ENCODE measurements at places on chromosomes 1 and 21.

GRCh38 chr1:160367934-160368923 is 1.4 kb downstream of the NHLH1 start:
- no peak for DNase-seq

DNA sequence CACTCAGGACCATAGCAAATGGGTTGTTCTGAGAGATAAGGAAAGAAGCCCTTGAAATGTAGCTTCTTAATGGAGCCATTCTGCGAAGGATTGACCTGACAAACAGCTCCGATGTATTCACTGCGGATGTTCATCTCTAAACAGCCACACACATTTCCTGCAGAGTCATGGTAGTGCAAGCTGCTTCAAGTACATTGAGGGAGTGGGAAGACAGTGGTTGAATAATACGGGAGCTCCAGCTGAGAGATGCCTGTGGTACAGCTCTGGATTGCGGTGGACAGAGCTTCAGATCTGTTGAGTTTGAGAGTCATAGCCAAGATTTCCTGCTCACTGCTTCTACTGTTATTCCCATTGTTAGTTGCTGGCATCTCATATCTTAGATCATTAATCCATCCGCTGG is 86.6 kb downstream of the ZBTB18 start:
- no peak for DNase-seq

- no peak for DNase-seq
Measured at GRCh38 chr1:116147972-116148371, 36.8 kb downstream of the MAB21L3 start.

DNA sequence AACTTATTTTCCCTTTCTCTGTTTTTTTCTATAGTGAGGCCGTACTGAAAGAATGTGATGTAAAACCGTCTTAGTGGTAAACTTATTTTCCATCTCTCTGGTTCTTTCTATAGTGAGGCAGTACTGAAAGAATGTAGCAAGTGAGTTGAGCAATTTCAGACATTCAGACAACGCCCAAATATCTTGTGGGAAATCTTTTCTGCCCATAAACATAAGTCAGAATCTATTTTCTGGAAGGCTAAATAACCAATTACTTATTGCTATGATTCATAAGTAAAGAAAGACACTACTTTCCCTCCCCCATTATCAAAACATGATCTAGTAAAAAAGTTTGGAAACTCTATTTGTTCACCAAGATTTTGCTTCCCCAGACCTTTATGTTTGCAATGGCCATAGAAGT is 18.8 kb upstream of the SCCPDH start:
- DNase-seq: no peak

GRCh38 chr1:40257313-40257687 is 736 bp upstream of the ZMPSTE24 start:
- no peak for DNase-seq

GRCh38 chr1:235640580-235640979 is 9.0 kb downstream of the GNG4 start:
- DNase-seq: no peak

GRCh38 chr1:186026946-186027345 is 292.8 kb downstream of the HMCN1 start:
- DNase-seq: no peak

GRCh38 chr1:107318932-107319331 is 178.1 kb downstream of the NTNG1 start:
- DNase-seq: no peak

- peak; percentile 71 for DNase-seq
Measured at GRCh38 chr21:30340714-30341573, 3.5 kb upstream of the KRTAP27-1 start.

GRCh38 chr1:40592107-40592803 is 60.8 kb downstream of the ZNF684 start:
- peak; percentile 78 for DNase-seq

DNA sequence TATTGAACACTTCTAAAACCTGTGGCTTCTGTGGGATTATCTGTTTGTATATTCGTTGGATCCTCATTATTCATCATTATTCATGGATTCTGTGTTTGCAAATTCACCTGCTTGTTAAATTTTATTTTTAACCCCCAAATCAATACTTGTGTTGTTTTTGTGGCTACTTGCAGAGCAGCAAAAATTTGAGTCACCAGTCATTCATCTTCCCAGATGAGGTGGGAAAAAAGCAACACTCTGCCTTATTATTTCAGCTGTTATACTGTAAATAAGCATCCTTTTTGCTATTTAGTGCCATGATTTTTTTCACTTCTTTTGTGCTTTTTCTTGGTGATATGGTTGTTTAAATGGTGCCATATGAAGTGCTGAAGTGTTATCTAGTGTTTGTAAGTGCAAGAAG is 56.7 kb downstream of the RASAL2 start:
- no peak for DNase-seq

- DNase-seq: peak; percentile 28
Measured at GRCh38 chr1:19113697-19114092, 96.4 kb downstream of the UBR4 start.

- DNase-seq: peak; percentile 57
Measured at GRCh38 chr1:1157914-1158710, 15.6 kb upstream of the TTLL10 start.

DNA sequence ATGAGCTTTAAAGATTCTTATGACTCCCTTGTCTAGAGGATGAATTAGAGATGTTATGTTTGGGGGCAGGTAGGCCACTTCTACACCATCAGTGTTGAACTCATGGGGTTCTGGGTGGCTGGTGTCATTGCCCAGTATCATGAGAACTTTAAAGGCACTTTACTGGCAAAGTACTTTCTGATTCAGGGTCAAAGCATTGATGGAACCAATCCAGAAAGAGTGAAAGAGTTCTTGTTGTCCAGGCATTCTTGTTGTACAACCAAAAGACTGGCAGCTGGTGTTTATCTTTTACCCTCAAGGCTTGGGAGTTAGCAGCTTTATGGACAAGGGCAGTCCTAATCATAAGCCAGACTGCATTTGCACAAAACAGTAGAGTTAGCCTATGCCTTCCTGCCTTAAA is 673.0 kb downstream of the USP25 start:
- DNase-seq: no peak

- DNase-seq: peak; percentile 76
Measured at GRCh38 chr1:14507262-14507661, 91.2 kb upstream of the KAZN start.

GRCh38 chr1:11929849-11930248 is 3.6 kb upstream of the KIAA2013 start:
- DNase-seq: peak; percentile 64

- DNase-seq: no peak
Measured at GRCh38 chr1:152585586-152585985, 5.3 kb upstream of the LCE3D start.

GRCh38 chr1:18682375-18682774 is 51.7 kb downstream of the PAX7 start:
- DNase-seq: no peak

GRCh38 chr1:235708390-235708962 is 58.9 kb upstream of the GNG4 start:
- peak; percentile 3 for DNase-seq

- no peak for DNase-seq
Measured at GRCh38 chr1:170544624-170545023, 12.7 kb downstream of the GORAB start.

DNA sequence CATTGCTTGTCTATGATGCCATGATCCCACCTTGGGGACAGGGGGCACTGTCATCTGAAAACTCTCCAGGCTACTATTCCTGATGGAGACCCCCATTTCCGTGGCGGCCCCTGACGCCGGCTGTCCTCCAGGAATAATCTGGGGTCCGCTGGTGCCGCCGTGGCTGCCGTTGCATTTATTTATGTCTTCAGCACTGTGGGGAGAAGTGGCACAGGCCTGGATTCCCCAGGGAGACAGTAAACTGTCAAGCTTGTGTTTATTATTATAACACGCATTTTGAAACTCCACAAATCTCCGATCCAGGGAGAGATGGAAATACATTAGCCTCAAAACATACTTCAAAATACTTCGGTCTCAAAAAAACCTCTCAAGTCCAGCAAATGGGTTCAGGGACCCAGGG is 126.9 kb upstream of the C1orf174 start:
- no peak for DNase-seq

- no peak for DNase-seq
Measured at GRCh38 chr21:25646474-25646873, 7.4 kb downstream of the JAM2 start.

DNA sequence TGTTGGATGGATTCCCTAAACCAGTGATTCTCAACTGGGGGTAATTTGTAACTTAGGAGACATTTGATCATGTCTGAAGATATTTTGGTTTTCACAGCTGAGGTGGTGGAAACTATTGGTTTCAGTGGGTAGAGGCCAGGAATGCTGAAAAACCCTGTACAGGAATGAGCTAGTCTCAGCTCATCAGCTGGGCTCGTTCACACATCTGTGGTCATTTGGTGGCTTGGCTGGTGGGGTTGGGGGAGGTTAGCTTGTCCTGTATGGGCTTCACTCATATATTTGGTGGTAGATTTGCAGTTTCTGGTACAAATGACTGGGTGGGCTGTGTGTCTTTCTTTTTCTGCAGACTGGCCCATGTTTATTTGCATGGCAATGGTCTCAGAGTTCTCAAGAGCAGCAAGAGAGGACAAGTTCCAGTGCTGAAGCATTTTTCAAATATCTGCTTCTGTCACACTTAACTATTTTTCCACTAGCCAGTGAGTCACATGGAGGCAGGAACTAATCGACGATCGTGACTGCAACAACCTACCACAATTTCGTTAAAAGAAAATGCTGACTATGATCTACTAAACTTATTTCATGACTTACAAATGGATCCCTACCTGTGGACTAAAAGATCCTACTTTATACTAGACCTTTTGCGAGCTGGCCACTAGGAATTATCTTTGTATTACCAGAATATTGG is 321.7 kb upstream of the PLXNA2 start:
- no peak for DNase-seq

- DNase-seq: no peak
Measured at GRCh38 chr21:45480701-45481500, 61.3 kb downstream of the SLC19A1 start.

GRCh38 chr1:152118915-152119314 is 3.7 kb upstream of the TCHH start:
- no peak for DNase-seq

DNA sequence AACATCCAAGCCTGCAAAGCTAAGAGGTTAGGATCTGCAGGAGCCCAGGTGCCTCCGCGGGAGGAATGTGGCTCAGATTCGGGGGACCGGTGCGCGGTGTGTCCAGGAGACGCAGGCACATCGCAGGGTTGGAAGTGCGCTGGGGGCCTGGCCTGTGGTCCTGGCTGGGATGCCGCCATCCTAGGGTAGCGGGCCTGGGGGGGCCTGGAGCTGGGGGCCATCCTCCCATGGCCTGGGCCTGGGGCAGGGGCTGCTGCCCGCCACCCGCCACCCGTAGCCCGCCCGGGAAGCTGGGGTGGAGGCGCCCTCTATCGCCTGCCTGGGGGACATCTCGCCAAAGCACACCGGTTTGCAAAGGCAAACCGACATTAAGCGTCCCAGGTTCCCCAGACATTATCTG is 170.6 kb upstream of the ARHGEF16 start:
- DNase-seq: peak; percentile 57

DNA sequence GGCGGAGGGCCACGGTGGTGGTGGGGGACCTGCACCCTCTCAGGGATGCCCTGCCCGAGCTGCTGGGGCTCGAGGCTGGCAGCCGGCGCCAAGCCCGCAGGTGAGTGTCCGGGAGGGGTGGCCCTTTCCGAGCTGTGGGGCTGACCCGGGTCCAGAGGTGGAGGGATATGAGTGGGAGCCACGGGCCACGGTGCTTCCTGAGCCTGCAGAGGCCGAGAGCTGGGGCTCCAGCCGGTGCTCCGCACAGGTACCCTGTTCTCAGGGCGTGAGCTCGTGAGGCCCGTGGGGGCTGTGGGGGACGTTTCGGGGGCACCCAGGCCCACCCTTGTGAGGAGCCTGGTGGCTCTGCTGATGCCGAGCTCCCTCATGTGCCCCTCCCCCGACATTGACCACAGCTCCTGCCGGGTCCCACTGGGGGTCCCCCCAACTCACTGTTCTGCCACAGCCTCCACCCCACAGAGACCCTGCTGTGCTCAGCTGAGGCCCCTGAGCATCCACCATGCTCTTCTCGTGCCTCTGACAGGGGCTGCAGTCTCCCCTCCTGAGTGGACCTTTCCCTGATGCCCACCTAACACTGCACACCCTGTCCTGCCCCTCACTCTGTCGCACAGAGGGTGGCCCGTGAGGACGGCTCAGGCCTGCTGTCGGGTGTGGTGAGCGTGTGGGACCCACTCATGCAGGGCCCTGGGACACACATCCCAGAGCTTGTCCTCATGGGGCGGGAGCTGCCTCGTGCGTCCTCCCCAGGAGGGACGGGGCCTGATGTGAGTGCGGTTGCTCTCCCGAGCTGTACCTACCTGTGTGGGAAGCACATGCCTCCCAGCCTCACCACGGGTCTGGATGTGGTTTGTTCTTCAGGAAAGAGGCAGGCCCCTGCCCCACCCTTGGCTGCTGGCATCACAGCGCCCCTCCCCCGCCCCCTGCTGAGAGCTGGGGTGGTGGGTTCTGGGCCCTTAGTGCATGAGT is 27.5 kb downstream of the SLX9 start:
- DNase-seq: no peak

DNA sequence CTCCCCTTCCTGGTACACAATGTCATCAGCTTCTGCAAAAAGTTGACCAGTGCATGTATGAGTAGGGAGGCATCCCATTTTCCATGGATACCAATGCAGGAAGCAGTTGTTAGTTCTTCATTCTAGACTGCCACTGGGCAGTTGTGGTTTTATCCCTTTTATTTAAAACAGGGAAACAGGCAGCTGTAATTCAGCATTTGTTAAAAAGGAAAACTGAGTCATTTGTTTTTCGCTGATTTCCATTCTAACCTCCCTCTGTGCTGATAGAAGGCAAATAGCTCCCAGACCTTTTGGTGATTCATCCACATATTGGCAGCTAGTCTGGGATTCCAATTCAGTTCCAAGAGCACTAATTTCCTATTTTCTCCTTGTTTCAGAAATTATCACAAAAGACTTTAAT is 21.1 kb upstream of the ABCA4 start:
- no peak for DNase-seq

- DNase-seq: no peak
Measured at GRCh38 chr1:222794656-222795474, 20.0 kb upstream of the DISP1 start.

DNA sequence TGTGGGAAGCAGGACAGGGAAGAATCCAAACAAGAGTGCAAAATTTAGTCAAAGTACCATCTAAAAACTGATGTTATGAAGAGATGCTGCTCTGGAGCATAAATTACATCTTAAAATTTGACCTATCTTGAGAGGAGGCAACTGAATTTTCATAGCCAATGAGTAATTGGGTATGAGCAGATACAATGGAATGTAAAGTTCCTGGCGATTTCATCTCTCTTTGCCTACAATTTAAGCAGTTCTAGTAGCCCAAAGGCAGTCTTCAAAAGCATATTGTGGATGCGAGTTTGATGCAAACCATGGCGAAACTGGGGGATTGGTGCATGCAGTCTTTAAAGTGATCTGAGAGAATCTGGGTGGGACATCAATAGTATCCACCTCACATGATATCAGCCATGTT is 1265.9 kb downstream of the BRINP3 start:
- DNase-seq: no peak

DNA sequence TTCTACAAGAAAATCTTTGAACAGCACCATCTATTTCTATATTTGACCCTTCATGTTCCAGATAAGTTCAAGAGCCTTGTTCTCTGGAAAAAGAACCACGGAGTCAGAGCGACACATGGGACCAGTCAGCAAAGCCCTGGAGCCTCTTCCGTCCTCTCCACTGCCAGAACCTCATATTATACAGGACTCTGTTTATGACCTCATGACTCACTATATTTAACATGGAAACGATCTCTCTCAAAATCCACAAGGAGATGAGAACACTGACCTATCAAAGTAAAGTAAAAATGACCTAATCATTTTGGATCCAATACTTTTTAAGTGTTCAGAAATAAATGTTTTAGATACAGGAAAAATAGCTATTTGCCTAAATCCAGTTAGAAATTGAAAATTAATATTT is 124.6 kb upstream of the KRTAP19-8 start:
- DNase-seq: no peak

- DNase-seq: no peak
Measured at GRCh38 chr1:39788426-39788757, 273 bp downstream of the BMP8B start.

Data from brain (organoid and tissue), 16 donors.